ENCODE measurements at places on chromosomes 7 and 10.

DNA sequence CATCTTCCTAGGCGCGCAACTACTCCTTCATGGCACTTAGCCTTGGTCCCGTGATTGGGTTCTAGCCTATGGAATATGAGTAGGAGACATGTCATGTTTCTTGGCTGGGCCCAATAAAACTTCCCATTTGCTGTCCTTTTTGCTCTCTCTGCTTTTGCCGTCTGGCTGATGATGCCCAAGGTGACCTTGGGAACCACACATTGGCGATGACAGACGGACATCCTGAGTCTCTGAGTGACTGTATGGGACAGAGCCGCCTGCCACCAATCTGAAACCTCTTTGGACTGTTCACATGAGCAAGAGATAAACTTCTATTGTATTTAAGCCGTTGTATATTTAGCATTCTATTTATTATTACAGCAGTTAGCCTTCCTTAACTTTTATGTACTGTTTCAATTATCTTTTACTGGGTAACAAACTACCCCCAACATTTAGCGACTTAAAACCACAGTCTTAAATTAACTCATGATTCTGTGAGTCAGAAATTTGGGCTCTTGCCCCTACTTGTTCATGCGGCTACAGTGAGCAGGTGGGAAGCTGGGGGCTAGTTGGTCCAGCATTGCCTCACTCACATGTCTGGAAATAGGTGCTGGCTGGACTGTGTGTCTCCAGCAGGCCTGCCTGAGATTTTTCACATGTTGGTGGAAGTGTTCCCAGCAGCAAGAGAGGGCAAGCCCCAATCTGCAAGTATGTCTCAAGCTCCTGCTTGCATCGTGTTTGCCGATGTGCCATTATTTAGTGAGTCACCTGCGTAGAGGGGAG lies 71.7 kb downstream of the NOD1 start:
- peak; percentile 27 for DNase-seq

- no peak for DNase-seq
Observed at GRCh38 chr10:74445493-74445892, 294.5 kb downstream of the ADK start.

GRCh38 chr7:151409667-151410404 lies at the start of gene WDR86:
Gene WDR86 (minus strand): TSS chr7:151410038. CDS start chr7:151409589, 449 bp downstream.
- DNase-seq, result no peak

GRCh38 chr10:127830414-127830813 lies 62.3 kb downstream of the CLRN3 start:
- DNase-seq, result no peak

GRCh38 chr10:34013235-34013634 lies 678.8 kb upstream of the NRP1 start:
- DNase-seq, result no peak

DNA sequence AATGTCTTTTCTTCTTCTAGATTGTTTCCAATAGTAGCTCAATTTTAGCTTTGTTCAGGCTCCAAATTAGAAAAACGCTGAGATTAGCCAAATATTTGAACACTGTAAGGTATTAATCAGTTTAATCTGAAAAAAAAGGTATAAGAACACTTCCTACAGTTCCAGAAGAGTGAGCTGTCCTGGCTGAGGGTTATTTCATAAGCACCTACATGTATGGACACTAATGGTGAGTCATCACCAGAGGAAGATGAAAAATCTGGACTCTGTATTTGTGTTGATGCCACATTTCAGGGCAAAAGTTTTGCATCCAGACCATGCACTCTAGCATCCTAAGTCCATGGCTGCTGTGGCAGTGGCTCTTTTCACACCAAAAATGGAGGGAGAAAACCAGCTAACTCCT lies 189.5 kb downstream of the ANKRD30A start:
- DNase-seq, result no peak
